Activated CD4-positive, alpha-beta T cell treated with anti-CD3 and anti-CD28 coated beads, Interleukin-2, amount 50 U/mL, for 4 hours (primary cell): ENCODE measurements at places on chromosomes 3 and 15.

DNA sequence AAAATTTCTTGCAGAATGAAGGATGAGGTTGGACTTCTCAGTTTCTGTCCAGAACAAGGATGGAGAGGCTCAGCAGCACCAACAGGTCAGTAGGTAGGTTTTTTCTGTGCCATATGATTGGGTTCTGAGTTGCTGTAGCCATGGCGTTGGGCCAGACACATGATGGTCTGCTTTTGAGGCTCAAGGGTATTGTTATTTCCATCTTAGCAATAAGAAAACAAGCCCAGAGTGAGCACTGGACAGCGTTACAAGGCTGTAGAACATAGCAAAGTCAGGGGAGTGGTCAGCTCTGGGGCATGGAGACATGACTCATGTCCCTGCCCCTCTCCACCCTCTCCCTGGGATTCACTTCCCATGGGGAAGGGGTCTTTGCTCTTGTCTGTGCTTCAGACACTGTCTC, 137.6 kb upstream of the TOPAZ1 start:
- no peak for DNase-seq

GRCh38 chr3:31412832-31413231, 119.9 kb upstream of the STT3B start:
- DNase-seq, result no peak

DNA sequence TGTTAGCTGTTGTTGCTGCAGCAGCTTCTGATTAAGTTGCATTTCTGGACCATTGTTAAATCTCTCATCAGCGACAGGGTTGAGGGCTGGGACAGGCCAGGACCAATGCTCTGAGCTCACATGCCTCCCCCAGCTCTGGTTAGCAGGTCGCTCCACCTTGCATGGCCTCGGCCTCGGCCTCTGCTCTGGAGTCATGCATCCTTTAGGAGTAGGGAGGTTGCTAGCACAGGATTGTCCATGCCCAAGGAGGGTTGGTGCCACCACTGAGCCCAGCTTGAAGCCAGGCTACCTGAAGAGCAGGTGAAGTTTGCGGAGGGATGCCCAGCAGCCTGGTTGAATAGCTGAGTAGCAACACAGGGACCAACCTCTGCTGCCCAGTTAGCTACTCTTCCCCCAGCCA, 11.2 kb upstream of the CPNE9 start:
- no peak for DNase-seq

DNA sequence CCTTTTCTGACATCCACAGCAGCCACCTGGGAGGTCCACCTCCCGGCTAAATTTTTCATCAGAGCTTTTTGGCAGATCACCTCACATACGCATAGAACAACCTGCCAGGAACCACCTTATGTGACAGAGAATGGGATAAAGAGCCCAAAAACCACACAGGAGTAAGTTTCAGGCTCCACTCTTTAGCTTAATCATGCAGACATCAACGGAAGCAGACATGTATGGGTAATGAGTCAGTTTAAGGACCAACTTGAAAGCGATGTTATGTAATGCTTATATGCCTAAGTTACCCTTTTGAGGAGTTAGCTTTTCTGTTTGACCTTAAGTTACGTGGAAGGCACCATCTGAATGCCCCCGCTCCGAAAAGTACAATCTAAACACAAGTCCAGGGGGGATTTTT, 183.3 kb upstream of the BHLHE40 start:
- no peak for DNase-seq

- no peak for DNase-seq
These were observed 129.9 kb downstream of the ATP10A start for GRCh38 chr15:25733036-25733855.

GRCh38 chr3:32381922-32382321, 9.7 kb upstream of the CMTM7 start:
- no peak for DNase-seq

DNA sequence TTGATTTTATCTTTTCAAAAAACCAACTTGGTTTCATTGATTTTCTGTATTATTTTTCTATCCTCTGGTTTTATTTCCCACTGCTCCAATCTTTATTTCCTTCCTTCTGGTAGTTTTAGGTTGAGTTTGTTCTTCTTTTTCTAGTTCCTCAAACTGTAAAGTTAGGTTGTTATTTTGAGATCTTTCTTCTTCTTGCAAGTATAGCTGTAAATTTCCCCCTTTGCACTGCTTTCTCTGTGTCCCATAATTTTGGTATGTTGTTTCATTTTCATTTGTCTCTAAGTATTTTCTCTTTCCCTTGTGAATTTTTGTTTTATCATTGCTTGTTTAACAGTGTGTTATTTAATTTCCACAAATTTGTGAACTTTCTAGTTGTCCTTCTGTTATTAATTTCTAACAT, 120.0 kb downstream of the PLD1 start:
- DNase-seq, result no peak

- no peak for DNase-seq
These were observed 102.7 kb upstream of the CHD2 start for GRCh38 chr15:92797168-92798052.

DNA sequence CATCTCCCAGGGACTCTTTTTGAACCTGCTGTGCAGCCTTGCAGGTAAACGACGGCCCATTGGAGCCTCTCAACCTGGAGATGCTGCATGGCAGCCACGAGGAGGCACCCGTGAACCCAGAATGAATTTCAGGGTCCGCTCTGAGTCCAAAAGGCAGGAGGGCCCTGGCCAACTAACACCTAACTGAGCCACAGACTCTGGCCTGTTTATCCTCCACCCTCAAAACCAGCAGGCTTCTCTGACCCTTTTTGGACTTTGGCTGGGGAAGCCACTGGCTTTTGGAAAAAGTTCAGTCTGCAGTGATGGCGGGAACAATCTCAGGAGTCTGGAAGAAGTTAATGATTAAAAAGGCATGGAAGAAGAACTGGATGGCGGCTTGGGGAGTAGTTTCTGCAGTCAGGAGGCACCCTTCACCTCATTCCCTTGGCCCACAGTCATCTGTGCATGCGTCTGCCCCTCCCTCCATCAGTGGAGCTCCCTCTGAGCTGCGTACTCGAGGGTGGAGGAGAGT, 4.1 kb downstream of the PXYLP1 start:
- no peak for DNase-seq
